ENCODE measurements at places on chromosomes 6 and 20. TPM values are rescaled to one million over a fixed set of nuclear protein-coding genes. Genes with fewer than 3 reads are reported as not detected.

ZNF165 gene
- polyA plus RNA-seq, result 0.31 TPM

NHLRC1 gene
- 1.4 TPM for polyA plus RNA-seq

SUMO4 gene
- polyA plus RNA-seq, result not detected

CST8 gene
- not detected for polyA plus RNA-seq

BACH2 gene
- polyA plus RNA-seq, result 0.12 TPM

IL17F gene
- polyA plus RNA-seq, result not detected

SLC17A2 gene
- polyA plus RNA-seq, result not detected

B3GAT2 gene
- 0.14 TPM for polyA plus RNA-seq

LY6G5B gene
- 2.5 TPM for polyA plus RNA-seq

HTR1E gene
- polyA plus RNA-seq, result not detected

LGSN gene
- not detected for polyA plus RNA-seq

ADIG gene
- polyA plus RNA-seq, result not detected

FAM83C gene
- 0.04 TPM for polyA plus RNA-seq

MEP1A gene
- polyA plus RNA-seq, result 0.04 TPM

IRAK1BP1 gene
- polyA plus RNA-seq, result 0.92 TPM

TBPL1 gene
- polyA plus RNA-seq, result 17.7 TPM

GPR6 gene
- not detected for polyA plus RNA-seq

PGBD1 gene
- 0.62 TPM for polyA plus RNA-seq

RHAG gene
- not detected for polyA plus RNA-seq

SSTR4 gene
- polyA plus RNA-seq, result not detected

AFDN gene
- polyA plus RNA-seq, result 12.2 TPM

CDSN gene
- not detected for polyA plus RNA-seq

All from psoas muscle (tissue), 8 donors.